ENCODE measurements at places on chromosomes 6 and 20.

GRCh38 chr6:164086076-164086887 lies 671.8 kb downstream of the QKI start:
- no peak for DNase-seq

DNA sequence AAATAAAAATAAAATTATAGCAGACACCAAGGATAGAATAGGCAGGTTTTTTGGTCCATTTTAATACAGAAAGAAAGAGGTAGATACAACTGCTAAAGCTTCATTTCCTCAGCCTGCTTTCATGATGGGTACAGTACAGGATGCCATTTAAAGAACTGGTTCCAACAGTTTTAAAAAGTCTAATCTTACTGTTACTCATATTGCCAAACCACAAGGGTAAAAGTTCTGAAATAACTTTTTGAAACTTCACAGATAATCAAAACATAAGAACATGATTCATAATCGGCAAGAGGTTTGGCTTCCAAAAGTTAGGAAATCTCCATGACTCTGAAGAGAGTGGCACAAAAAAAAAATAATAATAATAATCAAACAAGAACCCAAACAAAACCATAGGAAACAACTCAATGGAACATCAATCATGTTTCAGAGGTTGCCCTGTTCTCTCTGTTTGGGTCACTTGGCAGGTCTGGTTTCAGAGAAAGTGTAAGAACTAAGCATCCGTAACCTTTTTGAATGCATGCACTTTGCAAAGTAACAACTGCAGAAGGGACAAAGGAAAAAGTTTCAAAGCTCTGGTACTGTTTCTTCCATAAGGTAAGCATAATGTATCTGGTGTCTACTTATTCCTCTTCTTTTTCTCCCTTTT lies 79.7 kb downstream of the SMLR1 start:
- no peak for DNase-seq

- no peak for DNase-seq
Observed at GRCh38 chr20:63751471-63752271, 12.1 kb downstream of the SLC2A4RG start.

- DNase-seq: no peak
Observed at GRCh38 chr6:149445095-149445466, 39.7 kb downstream of the ZC3H12D start.

DNA sequence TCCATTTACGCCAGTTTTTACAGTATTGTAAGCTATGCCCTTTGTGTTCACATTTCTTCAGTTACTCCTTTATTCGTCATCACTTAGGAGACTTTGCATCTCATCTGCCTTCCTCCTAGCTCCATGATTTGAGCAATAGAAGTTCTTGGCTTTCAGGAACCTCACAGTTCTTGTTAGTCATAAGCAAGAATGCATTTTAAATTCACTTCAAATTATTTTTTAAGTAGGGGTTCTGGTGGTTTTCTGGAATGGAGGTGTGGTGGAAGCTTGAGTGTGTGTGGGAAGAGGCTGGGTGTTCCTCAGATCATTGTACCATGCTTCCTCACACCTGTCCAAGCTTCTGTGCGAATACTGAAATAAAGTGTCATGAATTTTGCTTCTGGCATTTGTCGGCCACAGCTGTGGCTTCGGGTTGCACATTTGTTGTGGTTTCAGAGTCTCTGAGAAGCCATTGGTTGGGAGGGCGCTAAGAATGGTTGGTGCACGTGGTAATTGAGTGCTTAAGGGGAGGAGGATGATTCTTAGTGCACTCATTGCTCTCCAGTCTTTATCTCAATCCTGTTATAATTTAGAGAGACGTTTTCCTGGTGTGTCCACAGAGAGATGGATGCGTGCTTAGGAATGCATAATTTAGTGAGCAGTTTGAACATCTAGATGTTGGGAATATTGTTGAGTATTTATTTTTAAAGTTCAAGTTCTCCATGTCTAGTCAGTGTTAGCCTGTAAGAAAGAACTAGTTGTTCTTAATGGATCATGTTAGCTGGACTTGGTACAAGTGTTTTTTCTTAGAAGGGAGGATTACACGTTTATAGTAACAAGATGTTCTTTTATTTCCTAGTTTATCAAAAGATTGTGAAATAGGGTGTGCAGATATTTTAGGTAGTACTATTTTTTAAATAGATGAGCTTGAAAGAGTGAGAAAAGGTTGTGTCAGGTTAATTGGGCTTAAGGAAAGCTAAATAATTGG lies 31.9 kb downstream of the FOXO3 start:
- DNase-seq: peak; percentile 64

DNA sequence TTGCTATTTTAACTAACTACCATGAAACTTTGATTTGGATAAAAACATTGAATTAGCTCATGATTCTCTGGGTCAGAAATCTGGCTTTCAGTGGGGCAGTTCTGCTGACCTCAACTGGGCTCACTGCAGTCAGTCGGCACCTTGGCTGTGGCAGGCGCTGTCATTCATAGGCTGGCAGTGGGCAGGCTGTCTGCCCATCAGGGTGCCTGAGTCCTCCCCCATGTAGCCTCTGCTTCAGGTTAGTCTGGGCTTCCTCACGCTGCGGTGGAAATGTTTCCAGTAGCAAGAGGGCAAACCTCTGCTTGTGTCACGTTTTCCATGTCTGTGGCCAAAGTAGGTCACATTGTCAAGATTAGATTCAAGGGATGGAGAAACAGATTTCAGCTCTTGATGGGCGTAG lies 251.0 kb upstream of the TCF21 start:
- DNase-seq: no peak

- peak; percentile 92 for DNase-seq
Observed at GRCh38 chr6:142945049-142945445, at the start of gene HIVEP2. Gene HIVEP2 (minus strand): TSS chr6:142945176. CDS start chr6:142774738, 170,438 bp downstream.

- DNase-seq: no peak
Observed at GRCh38 chr6:134689641-134690040, 260.3 kb downstream of the ALDH8A1 start.
